ENCODE measurements at places on chromosomes 1 and 21. TPM values are rescaled to one million over a fixed set of nuclear protein-coding genes. Genes with fewer than 3 reads are reported as not detected.

EFHD2 gene
- total RNA-seq: 6.5 TPM

BGLAP gene
- 0.22 TPM for total RNA-seq

DNA sequence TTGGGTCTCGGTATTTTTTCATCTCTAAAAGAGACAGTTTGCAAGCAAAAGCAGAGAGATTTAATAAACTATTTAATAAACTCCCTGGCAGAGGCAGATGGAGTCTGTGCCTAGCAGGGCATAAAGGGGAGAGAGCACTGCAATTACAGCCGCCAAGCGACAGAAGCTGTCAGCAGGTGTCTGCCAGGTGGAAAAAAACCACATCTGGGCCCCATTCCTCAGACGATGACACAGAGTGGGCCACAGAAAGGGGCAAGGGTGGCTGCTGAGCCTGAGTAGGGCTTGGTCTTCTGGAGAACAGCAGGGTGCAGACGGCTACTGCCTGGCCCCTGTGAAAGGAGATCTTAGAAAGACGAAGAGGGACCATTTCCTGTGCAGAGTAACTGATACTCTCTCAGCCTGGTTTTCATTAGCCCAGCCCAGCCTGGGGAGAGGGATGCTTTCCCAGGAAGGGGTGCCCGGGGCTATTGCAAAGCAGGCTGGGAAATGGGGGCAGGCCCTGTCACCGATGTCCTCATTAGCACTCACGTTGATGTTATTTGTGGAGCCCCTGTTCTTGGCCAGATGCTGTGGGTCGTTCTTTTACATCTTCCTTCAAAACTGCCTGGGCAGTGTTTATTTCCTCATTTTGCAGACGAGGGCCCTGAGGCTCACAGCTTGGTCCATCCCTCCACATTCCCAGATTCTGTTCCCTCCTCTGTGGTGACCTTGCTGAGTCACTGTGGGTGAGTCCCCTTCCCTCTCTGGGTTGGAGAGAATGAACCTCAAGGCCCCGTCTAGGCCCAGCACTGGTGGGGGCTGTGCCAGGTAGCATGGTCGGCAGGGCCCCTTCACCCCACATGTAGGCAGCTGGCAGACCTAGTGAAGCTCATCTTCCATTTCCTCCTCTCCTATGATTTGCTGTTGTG lies 472.7 kb downstream of the PTPRU start:
- H3K27me3 ChIP-seq: no peaks in the 10 kb centered on the region
- H3K4me1 ChIP-seq: peaks cover 27% of the 10 kb centered on the region
- DNase-seq: peak; percentile 10
- no peak overlapping the region for H3K4me3 ChIP-seq
- peak overlapping the region; percentile 13 for H3K27ac ChIP-seq

DNA sequence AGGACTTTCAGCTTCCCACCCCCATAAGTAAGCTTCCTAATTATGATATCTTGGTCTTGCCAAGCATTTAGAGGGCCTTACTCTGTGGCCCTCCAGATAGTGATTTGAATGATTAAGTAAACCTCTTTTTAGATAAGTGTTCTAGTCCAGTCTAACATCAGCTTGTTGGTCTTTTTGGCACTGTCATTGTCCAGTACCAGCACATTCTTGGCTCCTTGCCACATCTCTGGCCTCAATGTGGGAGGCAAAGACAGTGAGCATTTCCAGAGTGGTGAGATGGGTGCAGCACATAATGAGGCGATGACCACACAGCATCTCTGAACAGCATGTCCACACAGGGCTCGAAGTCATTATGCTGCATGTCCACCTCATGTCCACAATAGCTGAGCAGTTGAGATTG lies 6.1 kb downstream of the CAPZA1 start:
- H3K36me3 ChIP-seq: no peaks in the 10 kb centered on the region
- H3K4me1 ChIP-seq: peaks cover 7% of the 10 kb centered on the region
- H3K27me3 ChIP-seq: no peaks in the 10 kb centered on the region
- H3K4me3 ChIP-seq: no peak overlapping the region
- no peak for DNase-seq

GRCh38 chr1:11519629-11520031 lies 40.7 kb downstream of the DISP3 start:
- no peaks in the 10 kb centered on the region for H3K36me3 ChIP-seq
- no peak overlapping the region for H3K4me3 ChIP-seq
- H3K4me1 ChIP-seq: no peaks in the 10 kb centered on the region
- H3K27me3 ChIP-seq: no peaks in the 10 kb centered on the region
- no peak overlapping the region for H3K27ac ChIP-seq
- no peak for DNase-seq

DNA sequence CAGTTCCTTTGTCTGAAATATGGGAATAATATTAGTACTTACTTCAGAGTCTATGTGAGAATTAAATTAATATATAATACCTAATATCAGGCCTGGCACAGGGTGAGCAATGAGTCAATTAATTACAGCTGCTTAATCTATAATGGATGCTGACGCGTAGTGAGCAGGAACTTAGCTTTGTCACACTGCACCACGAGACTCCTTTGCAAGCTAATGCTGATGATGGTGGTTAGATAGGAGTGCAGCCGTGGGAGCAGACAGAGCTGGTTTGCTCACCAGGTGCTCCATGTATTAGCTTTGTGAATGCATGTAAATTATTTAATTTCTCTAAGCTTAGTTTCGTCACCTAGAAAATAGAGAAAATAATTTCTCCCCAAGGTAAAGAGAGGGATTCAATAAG lies 35.1 kb downstream of the KCNJ15 start:
- H3K27me3 ChIP-seq: no peaks in the 10 kb centered on the region
- no peak overlapping the region for H3K4me3 ChIP-seq
- no peak overlapping the region for H3K27ac ChIP-seq
- H3K4me1 ChIP-seq: no peaks in the 10 kb centered on the region
- H3K36me3 ChIP-seq: no peaks in the 10 kb centered on the region

Measured in neural progenitor cell (in vitro differentiated cells).